GM18507 (cell line): ENCODE measurements at places on chromosomes 1 and 21.

DNA sequence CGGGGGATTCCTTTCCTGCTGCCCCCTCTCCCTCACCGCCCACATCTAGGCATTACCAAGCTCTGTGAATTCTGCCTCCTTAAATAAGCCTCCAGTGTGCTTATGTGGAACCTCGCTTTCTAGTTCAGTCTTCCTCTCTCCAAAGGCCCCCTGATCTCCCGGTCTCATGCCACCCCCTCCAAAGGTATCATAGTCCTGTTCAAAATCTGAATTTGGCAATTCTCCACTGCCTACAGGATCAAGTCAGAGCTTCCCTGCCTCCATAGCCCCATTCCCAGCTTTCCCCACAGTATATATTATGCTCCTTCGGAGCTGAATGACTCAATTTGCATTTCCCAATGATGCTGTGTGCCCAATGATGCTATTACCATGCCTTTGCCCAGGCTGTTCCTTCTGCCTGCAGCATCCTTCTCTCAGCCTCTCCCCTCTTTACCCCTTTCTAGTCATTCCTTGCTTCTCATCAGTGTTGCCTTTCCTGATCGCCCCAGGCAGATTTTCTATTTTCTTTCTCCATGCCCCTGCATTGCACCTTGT lies 1.7 kb downstream of the AZIN2 start:
- DNase-seq = no peak

GRCh38 chr1:90162216-90162615 lies 167.3 kb downstream of the ZNF326 start:
- DNase-seq = no peak

GRCh38 chr1:15991427-15992186 lies 12.4 kb upstream of the SRARP start:
- DNase-seq = no peak

DNA sequence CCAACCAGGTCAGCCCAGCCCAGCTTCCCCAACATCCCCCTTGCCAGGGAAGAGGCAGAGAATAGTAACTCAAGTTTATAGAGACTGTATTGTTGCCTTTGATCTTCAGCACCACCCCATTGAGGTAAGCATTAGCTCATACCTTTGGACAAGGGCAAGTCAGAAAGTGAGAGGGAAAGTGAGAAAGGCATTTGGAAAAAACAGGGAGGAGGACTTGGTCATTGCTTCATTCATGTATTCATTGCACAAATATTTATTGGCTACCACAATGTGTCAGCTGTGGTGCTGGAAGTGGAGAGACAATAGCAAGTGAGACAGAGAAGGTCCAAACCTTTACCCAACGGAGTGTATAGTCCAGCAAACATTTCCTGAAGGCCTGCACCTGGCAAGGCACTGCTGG lies 561.2 kb downstream of the KIF26B start:
- DNase-seq = no peak

GRCh38 chr1:201171063-201172036 lies 17.1 kb upstream of the TMEM9 start:
- peak; percentile 32 for DNase-seq

DNA sequence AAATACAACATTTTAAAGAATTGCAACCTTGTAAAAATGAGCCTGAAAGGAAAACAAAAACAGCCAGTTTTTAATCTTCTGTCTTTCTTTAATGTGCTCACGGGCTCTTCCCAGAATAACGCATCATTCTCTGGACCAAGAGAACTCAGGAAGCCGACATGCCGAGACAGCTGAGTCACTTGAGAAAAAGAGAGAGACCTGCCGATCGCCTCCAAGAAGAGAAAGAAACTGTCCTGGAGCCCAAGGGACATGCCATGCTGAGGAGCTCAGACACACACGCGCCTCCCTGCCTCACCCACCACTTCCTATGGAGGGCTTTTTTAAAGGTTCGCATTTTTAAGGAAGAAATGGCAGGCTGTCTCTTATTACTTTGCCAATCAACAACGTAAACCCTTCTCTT lies 176.4 kb downstream of the ZNF281 start:
- DNase-seq = no peak

GRCh38 chr1:38120552-38121230 lies 74.1 kb upstream of the POU3F1 start:
- no peak for DNase-seq

DNA sequence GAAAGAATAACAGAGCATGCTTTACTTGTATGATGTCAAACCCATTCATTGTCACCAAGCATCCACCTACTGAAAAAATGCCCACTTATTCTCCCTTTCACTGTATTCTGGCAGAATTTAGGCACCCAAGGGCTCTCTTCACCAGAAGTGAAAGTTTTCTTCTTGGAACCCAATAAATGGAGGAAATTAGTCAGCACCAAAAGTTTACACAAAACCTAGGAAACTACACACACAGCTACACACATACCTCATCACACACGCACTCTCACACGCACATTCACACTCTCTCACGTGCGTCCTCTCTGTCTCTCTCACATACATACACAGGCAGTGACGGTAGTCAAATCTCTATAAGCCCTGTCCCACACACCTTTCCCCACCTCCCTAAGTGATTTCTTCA lies 37.6 kb downstream of the MCOLN2 start:
- DNase-seq = no peak
